HFFc6 (cell line): ENCODE measurements at places on chromosomes 11 and 22.

DNA sequence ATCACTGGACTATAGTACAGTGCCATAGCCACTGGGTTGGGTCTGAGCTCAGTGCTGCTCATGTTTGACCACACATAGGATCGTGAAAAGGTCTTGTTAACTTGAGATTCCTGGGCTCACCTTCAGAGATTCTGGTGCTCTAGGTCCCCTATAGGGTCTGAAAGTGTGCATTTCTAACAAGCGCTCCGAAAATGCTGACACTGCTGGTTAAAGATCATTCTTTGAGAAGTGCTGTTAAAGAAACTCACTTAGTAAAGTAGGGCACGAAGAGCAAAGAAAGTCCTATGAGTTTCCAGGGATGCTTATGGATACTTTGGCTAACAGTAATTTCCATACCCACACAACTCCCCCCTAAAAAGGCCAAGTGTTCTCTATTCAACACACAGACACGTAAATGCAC, 108.1 kb upstream of the PAX6 start:
- no peaks in the 10 kb centered on the region for H3K36me3 ChIP-seq
- peaks cover 18% of the 10 kb centered on the region for H3K4me1 ChIP-seq
- no peak overlapping the region for H3K27ac ChIP-seq
- no peak overlapping the region for H3K4me3 ChIP-seq
- no peak for DNase-seq

DNA sequence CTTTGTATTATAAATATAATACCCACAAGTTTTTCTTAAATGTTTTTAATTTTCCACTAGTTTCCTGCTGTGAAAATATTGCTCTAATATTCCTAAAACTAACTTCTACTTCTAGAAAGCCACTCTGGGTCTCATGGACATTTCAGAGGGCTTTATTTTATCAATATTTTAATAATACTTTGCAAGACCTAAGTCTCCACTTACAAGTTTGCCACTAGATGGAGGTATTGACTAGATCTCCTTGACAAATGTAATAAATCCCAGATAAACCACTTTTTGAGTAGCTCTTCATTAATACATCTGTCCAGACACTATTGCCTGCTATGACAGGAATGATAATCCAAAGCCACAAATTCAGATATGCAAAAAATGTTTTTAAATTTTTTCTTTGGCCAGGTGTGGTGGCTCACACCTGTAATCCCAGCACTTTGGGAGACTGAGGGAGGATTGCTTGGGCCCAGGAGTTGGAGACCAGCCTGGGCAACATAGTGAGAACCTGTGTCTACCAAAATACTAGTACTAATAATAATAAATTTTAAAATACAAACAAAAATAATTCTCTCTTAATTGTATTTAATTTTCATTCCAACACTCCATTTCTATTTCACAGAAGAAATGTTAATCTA, 3.5 kb upstream of the ACAT1 start:
- DNase-seq, result peak; percentile 45
- H3K27me3 ChIP-seq, result no peaks in the 10 kb centered on the region
- no peak overlapping the region for H3K27ac ChIP-seq
- H3K36me3 ChIP-seq, result 0 out of 2 replicates have a peak, but pooled peaks cover 6% of the 10 kb centered on the region
- H3K4me3 ChIP-seq, result no peak overlapping the region

DNA sequence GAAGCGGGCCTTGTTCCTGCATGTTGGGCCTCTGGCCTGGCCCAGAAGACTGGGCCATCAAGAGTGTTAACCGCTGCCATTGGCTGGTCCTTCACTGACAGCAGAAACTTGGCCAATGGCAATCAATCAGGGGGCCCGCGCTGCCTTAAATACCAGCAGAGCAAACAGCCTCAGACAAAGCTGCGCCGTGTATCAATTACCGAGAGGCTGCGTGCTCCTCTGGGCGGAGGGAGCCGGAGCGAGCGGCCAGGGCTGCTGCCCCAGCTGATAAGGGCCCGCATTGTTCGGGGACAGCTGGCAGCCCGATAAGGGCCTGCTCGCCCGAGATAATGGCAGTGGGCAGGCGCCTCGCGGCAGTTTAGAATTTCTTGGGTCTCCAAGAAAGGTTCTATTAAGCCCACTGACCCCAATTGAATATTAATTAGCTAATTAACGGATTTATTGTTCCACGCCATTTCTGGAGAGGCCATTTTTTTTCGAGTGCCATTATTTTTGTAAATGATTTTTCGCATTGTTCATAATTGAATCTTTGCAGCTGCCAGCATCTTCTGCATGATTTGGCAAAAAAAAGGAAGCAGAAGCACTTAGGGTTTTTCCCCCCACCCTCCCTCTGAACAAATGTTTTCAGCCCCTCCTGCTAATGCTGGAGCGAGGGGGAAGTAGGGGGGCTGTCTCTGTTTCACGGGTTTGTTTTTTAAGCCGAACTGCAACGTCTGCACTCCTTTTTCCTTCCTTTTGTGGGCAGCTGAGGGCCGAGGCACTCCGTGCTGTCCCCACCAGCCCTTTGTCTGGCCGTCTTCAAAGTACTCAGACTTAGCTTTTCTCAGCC, 37.6 kb upstream of the RIC3 start:
- no peak overlapping the region for H3K4me3 ChIP-seq
- H3K4me1 ChIP-seq, result peaks cover 11% of the 10 kb centered on the region; the same call in 1 of the 2 replicates
- H3K36me3 ChIP-seq, result no peaks in the 10 kb centered on the region
- H3K27ac ChIP-seq, result no peak overlapping the region

GRCh38 chr11:73597336-73597955, 466 bp downstream of the FAM168A start:
- DNase-seq, result no peak
- no peaks in the 10 kb centered on the region for H3K36me3 ChIP-seq
- H3K4me3 ChIP-seq, result peak overlapping the region; percentile 94
- H3K27ac ChIP-seq, result peak overlapping the region; percentile 87
- H3K27me3 ChIP-seq, result no peaks in the 10 kb centered on the region

GRCh38 chr22:33455036-33455435, 396.9 kb upstream of the SYN3 start:
- no peak overlapping the region for H3K27ac ChIP-seq
- H3K4me1 ChIP-seq, result no peaks in the 10 kb centered on the region
- no peak for DNase-seq
- no peak overlapping the region for H3K4me3 ChIP-seq

- no peaks in the 10 kb centered on the region; the same call in none of the 2 replicates for H3K27me3 ChIP-seq
- no peaks in the 10 kb centered on the region for H3K4me1 ChIP-seq
- DNase-seq, result no peak
- H3K36me3 ChIP-seq, result no peaks in the 10 kb centered on the region
Observed at GRCh38 chr11:15216678-15217077, 102.0 kb downstream of the INSC start.

GRCh38 chr11:91835051-91835560, 389.5 kb upstream of the FAT3 start:
- no peak overlapping the region for H3K4me3 ChIP-seq
- 0 out of 2 replicates have a peak, but pooled peaks cover 5% of the 10 kb centered on the region for H3K36me3 ChIP-seq
- H3K4me1 ChIP-seq, result no peaks in the 10 kb centered on the region
- no peak overlapping the region for H3K27ac ChIP-seq

DNA sequence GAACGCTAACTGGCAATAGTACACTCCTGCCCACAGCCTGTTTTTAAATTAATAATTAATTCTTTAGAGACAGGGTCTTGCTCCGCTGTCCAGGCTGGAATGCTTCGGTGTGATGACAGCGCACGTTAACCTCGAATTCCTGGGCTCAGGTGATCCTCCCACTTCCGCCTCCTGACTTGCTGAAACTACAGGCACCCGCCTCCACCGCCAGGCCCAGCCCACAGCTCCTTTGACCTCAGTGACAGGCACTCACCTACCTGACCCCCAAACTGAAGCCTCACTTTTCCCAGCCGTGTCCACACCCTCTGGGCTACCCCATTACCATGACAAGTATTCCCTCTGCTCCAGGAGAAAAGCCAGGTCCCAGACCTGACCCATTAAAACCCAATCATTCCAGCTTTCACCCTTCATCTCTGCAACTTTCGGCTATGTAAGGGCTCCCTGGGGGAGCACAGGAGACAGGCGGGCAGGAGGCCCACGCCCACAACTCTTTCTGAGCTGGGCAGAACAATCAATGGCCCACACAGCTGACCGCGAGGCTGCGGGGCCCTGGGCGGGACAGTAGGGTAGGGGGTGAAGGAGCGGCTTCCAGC, 730 bp downstream of the LMNTD2 start:
- no peak for DNase-seq
- H3K4me1 ChIP-seq, result no peaks in the 10 kb centered on the region
- H3K4me3 ChIP-seq, result peak overlapping the region; percentile 64
